ENCODE measurements at places on chromosomes 11 and 22. TPM values are rescaled to one million over a fixed set of nuclear protein-coding genes. Genes with fewer than 3 reads are reported as not detected.

GRCh38 chr11:28632338-28632737 is 524.1 kb downstream of the METTL15 start:
- DNase-seq = no peak

DNA sequence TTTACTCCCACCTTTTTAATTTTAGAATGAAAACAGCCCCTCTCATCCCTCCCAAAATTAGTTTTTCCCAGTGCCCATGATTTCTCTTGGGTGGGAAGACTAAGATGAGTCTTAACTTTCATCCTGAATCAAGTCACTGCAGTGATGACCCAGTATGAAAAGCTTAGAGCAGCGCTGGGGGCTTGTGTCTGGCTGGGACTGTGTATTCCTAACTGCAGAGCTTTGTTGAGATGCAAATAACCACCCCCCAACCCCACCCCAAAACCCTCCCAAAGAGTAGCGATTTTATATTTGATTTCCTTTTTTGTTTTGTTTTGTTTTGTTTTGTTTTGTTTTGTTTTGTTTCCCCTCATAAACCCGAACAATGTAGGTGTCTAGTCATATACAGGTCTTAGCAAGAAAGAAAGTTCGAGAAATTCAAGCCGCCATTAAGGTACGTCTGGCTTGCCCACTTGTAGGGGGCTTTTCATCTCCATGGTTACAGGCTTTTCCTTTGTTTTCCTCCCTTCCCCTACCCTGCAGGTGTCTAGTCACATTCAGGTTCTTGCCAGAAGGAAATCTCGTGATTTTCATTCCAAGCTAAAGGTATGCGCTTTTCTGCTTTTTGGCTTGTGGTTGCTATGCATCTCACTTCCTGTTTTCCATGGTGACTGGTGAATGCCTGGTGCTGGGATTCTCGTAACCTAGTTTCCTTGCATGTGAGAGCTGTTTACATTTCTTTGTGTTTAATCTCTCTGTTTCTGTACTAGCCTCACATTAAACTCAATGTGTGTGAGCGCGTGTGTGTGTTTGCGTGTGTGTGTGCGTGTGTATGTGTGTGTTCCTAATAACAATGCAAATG is 144.6 kb upstream of the RASSF10 start:
- DNase-seq = peak; percentile 72

DNA sequence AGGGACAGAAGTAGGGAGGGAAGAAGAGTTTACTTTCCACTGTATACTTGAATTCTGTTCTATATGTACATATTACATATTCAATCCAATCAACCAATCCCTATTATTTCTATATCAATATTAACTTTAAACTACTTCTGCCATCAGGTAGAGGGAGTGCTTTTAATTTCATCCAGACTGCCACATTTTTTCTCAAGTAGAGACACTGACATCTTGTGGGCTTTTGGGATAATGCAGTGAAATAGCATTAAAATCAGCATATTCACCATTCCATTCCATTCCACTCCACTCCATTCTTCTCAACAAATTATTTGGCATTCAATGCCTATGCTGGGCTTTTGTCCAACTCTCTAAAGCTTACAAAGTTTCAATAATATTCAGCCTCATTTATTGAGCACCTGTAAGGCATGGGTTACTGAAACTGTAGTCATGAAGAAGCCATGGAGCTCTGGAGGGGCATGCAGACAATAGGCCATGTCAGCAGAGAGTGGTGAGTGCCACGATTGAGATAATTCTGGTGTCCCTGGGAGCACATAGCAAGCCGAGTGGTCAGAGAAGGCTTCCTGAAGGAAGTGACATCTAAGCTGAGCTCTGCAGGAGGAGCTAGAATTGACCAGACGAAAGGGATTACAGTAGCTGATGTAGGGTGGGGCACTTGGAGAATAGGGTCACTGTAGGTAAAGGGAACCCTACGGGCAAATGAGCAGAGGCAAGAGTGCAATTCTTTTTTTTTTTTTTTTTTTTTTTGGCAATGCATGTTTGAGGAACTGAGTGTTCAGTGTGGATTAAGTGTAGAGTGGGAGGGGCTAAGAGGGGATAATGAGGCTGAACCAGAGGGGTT is 12.8 kb upstream of the CLPB start:
- DNase-seq = peak; percentile 80

GRCh38 chr11:40867991-40868632 is 591.3 kb downstream of the LRRC4C start:
- DNase-seq = no peak

DNA sequence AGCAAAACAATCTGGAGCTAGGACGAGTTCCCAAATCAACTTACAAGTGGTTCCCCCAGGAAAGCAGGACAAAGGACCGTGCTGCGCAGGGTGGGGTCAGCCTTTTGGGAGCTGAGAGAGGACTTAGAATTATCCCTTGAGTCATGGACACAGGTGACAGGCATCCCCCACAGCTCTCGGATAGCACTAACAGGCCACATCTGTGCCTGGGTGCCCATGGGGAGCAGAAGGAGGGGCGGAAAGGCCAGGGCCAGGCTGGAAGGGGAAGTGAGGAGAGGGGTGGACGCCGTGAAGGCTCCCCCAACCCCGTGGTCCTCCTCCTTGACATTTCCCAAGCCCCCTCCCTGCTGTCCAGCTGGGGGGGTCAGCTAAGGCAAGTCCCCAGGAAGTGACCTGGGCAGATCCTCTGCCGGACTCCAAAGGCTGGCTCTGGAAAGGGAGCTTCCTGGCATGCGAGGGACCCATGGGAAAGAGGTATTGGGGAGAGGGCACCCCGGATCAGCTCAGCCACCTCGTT is 31.6 kb upstream of the A4GALT start:
- DNase-seq = no peak

DNA sequence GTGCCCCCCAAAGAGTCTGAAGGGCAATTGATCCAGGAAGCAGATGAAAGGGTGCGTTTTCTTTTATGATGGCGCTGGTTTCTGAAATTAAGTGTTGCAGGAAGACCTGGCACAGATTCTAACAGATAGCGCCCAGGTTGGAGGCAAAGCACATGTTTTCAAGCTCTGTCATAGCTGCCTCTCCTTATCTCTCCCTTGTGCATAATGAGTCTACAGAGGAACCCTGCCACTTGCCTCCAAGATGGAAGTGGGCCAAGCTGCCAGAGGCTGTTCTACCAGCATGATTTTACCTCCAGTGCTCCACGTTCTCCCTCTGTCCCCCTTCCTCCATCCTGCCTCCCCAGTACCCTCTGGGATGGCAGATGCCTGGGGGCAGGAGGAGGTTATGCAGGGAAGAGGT is 30.0 kb upstream of the TLCD5 start:
- DNase-seq = peak; percentile 54

DNA sequence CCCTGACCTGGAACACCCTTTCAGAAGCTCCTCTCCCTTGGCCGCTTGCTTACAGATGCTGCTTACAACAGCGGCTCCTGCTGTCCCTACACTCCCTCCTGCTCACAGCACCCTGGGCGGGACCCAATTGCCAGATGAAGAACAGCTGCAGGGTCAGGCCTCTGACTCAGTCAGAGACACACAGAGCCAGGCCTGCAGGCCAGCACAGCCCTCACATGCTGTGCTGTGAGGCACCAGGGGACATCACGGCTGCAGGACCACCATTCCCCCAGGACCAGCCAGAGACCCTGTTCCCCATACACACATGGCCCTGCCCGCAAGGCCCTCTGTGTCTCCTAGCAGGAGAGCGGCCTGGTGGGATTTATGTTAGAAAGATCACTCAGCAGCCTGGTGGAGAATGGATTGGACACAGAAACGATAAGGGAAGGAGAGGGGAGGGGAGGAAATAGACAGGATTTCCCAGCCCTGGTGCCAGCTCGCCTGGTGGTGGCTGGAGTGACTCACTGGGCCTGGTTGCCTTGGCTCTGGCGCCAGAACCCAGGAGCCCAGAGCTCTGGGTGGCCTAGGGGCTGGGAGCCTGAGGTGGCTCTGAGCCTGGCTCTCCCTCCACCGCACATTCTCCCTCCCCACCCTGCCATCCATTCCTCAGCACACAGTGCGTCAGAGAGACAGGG is 6.7 kb downstream of the CAPN5 start:
- peak; percentile 89 for DNase-seq

DNA sequence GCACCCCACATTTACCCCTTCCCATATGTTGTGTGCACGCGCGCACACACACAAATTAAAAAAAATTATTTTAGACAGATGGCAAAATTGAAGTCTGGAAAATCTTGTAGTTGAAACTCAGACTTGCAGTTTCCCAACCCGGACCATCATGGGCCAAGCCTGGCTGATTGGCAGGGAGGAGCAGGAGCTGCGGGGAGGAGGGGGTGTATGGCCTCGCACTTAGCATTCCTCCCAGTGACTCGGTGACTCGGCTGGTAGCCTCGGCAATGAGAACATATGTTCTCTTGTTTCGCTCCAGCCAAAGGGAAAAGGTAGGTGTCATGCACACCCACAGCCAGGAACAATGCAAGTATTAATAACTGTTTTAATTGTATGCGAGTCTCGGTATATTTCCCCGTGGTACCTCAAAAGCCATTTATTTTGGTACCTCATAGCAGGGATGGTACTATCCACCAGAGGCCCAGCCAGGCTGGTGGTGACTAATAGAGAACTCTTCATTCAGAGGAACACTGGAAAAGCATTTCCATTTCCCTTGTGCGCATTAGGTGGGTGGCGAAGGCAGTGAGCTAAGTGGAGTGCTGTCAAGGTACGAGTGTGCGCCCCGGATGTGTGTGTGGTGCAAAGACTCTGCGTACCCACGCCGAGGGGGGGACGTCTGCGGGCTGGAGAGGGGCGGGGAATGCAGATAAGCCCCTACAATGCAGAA is 92.5 kb downstream of the DSCAML1 start:
- no peak for DNase-seq

DNA sequence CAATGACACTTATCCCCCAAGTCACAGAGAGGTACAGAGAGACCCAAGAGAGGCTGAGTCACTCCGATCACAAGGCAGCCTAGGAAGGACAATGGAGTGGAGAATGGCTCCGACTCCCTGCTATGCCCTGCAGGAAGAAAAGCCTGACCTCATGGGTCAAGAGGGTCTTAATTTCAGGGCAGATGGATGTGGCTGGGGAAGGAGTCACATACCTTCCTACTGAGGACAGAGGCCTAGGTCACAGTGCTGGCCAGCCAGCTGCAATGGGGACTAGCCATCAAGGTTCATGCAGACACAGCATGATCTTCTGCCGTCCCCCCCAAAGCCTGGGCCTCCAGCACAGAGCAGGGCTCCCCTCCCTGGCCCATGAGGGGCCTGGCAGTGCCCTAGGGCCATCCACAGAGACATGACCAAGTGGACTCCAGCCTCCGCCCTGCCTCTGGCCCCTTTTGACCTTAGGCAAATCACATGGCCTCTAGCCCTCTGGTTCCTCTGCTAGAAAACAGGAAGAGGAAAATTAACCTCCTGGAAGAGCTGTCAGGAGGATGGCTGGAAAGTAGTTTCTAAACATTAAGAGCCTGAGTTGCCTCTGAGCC is 1.8 kb downstream of the ARRB1 start:
- no peak for DNase-seq

- DNase-seq = peak; percentile 52
Measured at GRCh38 chr11:16605389-16605893, 133.0 kb upstream of the C11orf58 start.

- no peak for DNase-seq
Measured at GRCh38 chr22:26435327-26436093, 6.5 kb downstream of the ASPHD2 start.

GRCh38 chr11:86940122-86940777 is 14.9 kb downstream of the FZD4 start:
- no peak for DNase-seq

GRCh38 chr11:15123849-15124248 is 9.1 kb downstream of the INSC start:
- DNase-seq = no peak

DNA sequence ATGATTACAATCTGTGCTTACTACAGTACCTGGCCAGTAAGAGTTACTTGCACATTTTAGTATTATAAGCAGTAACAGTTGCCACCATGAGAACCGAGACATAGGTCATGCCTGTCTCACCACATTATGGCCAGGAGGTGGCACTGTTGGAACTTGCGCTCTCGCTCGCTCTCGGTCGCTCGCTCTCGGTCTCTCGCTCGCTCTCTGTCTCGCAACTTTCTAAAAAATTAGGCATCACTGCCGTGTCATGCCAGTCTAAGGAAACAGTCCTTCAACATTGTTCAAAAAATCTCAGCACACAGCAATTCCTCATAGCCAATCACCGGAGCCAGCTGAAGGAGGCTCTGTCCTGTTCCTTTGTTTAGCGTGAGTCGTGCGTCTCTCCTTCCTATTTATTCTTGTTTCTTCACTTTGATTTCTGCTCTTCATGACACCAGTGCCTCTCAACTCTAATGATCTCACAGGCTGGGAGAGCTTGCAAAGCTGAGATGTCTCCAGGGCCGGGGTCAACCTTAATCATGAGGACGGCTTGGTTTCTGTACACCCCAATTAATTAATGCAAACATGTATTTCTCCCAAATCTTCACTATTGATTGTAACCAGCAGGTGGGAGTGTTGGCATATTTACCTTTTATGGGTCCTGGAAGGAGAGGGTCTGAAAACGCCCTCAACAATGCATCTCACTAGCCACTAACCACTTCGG is 6.3 kb upstream of the ADAMTS8 start:
- DNase-seq = peak; percentile 95

- DNase-seq = no peak
Measured at GRCh38 chr11:6572215-6572614, 31.2 kb downstream of the RRP8 start.

DNA sequence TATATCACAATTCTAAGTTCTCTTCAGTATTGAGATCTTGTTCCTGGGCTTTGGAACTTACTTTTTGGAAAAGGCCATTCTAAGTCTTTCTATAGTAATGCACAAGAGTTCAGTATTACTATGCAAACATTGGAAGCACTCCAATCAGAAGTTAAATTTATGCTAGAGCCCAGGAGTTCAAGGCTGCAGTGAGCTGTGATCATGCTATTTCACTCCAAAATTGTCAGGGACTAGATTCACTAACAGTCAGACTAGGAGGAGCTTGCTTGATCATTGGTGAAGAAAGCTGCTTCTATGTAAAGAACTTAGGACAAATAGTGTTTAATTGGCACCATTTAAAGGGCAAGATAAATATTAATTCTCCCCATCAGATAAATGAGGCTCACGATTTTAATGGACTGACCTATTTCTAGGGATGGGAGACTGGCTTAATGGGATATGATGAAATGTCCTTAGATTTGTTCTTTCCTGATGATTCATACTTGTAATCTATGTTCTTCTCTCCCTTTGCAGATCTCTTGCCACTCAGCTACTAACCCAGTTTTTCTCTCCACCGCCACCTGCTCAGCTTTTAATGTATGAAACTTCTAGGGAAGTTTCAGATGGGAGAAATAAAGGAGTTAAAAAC is 32.6 kb upstream of the TMEM123 start:
- DNase-seq = no peak

GRCh38 chr11:8260202-8260966 is 3.3 kb downstream of the LMO1 start:
- no peak for DNase-seq

KRTAP5-8 gene
- not detected for total RNA-seq

DDIAS gene
- total RNA-seq = 5.7 TPM

CLMP gene
- total RNA-seq = not detected

FAM111B gene
- total RNA-seq = 19.5 TPM

OR52E6 gene
- not detected for total RNA-seq

SLC35F2 gene
- total RNA-seq = 74.8 TPM

USH1C gene
- 86.2 TPM for total RNA-seq

Data from HT-29 (cell line).